ENCODE measurements at places on chromosomes 7 and 10.

DNA sequence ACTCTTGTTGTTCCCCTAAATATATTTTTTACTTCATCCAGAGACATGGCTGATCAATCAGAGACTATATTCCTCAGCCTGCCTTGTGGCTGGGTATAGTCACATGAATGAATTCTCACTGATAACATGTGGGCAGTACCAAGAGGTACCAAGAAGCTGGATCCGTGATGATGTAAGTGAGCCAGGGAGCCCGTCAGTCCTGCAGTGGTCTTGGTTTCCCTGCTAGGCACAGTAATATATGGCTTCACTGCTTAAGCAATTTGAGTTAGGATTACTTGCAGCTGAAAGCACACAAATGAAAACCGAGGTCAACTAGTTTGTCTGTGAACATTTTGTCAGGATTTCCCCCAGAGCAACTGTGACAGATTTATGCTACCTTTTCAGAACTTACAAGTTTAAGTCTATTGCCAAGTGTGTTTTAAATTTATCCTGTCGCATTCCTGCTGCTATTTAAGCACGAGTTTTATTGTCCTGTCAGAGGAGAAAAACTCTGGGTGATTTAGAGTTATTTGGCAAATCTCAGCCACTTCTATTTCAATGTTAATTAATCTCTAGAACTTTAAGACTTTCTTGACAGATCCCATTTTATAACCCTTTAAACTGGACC, 381.8 kb downstream of the PHF14 start:
- no peak for DNase-seq

GRCh38 chr10:120530699-120531098, 73.7 kb downstream of the PLPP4 start:
- DNase-seq, result no peak

DNA sequence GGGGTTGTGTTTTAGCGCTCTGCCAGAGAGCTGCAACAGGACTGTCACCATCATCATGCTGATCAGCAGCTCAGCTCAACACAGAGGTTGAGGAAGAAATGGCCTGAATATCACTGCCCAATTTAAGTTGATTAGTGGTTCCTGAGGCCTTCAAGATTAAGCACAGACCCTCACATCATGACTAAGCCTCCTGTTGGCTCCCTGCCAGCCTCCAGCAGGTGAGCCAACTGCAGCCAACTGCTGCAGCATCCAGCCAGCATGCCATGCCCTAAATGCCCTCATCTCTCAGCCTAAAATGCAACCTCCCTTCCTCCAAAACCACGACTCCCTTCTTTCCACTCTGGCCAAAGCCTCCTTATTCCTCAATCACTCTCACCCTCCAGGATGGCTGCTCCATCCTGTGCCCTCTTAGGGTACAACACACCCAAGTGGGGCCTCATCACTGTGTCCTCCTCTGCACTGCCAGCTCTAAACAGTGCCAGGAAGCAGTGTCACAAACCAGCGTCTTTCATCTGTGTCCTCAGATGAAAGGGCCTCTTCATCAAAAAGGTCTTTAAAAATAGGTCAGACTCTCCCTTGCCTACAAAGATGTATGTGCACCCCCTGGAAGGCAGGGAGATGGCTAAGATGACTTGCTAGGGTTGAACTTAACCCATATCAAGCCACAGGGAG, 259.3 kb downstream of the ZEB1 start:
- DNase-seq, result no peak

GRCh38 chr10:132207536-132208461, 21.1 kb downstream of the DPYSL4 start:
- DNase-seq, result no peak
